ENCODE measurements at places on chromosomes 7 and 10.

DNA sequence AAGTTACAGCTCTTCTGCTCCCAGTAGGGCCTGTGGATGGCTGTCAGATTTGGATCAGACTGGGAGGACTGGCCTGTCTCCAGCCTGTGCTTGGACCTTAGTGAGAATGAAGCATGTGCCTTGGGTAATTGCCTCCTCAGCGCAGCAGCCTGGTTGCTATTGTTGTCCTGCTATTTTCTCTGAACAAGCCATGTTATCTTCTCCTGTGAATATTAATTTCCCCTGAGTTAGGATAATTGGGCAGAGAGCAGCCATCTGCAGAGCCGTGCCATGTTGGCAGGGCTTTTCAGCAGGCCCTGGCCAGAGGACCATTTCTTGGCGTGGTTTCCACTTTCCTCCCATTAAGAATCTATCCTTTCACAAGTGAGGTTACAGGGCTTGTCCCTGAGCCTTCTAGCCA is 497.3 kb downstream of the SORCS3 start:
- no peak for DNase-seq

DNA sequence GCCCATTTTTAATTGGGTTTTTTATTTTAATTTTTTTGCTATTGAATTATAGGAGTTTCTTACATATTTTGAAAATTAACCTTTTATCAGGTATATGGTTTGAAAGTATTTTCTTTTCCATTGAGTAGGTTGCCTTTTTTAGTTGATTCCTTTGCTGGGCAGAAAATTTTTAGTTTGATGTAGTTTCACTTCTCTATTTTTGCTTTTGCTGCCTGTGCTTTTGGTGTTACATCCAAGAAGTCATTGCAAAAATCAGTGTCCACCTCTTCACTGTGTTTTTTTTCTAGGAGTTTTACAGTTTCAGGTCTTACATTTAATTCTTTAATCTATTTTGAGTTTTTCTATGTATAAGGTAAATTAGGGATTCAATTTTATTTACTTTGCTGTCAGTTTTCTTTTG is 129.8 kb upstream of the FERD3L start:
- DNase-seq: no peak

DNA sequence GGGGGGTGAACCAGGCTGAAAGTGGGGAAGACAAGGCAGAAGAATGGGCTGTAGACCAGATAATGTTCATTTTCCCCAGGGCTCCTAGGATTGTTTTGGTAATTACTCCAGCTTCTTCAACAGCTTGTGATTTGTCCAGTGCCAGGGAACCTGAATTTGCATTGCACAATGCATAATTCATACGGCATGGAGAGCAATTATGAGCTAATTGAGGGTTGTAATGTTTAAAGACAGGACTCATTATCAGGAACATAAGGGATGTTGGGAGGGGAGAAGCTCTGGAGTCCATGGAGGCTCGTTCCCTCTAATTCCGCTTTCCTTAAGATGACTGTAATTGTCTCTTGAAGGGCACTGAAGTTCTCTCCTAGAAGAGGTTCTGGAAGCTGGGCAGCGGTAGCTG is 405.0 kb upstream of the ZMIZ1 start:
- no peak for DNase-seq

GRCh38 chr10:104664205-104664604 is 23.1 kb downstream of the SORCS3 start:
- no peak for DNase-seq

- DNase-seq: no peak
Measured at GRCh38 chr7:22443370-22444180, 56.4 kb downstream of the STEAP1B start.

DNA sequence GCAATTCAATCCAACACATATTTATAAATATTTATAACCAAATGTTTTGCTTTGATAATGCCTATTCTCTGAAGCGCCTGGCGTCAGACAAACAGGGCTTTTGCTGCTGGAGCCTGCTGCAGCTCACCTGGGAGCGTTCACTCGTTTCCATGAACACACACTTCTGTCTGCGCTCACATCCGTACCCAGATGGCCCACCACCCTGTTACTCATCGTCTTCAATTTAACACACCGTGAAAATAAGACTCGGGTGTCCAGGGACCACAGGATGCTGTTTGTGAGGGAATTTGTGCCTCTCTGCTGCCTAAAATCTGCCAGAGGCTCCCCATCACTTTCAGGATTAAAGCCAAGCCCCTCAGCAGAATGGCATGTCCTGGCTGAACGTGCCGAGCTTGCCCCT is 74.1 kb downstream of the SLIT1 start:
- DNase-seq: no peak

DNA sequence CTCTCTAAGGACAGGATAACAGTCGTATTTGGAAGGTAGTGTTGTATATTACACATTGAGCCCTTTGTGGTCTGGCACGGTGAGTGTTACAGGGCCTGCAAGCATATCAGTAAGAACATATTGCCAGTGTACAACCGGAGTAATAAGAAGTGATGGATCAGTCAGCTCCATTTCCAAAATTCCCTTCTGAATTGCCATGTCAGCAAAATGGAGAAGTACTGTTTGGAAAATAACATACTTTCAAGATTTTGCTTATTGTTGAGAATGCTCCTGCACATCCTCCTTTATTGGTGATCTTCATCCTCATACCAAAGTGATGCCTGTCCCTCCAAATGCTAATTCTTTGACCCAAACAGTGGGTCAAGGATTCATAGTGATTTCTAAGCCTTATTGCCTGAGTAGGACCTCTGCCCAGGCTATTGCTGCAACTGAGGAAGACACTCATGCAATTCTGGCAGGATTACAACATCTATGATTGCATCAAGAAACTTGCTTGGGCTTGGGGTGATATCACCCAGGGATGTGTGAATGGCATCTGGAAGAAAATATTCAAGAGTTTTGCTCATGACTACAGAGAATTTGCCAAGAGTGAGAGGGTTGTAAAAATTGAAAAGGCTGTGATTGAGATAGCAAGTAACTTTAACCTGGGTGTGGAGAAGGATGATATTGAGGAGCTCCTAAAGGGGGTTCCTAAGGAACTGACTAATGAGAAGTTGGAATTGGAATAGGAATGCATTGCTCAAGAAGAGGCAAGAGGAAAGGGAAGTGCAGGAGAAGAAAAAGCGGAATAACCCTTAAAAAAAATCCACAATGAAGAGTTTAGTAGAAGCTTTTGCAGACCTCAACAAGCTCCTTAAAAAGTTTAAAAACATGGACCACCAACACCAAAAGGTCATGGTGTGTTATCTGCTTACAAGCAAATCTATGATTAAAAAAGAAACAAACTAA is 452.2 kb upstream of the SORCS1 start:
- DNase-seq: no peak

GRCh38 chr10:119455609-119456434 is 86.7 kb downstream of the RGS10 start:
- DNase-seq: no peak

DNA sequence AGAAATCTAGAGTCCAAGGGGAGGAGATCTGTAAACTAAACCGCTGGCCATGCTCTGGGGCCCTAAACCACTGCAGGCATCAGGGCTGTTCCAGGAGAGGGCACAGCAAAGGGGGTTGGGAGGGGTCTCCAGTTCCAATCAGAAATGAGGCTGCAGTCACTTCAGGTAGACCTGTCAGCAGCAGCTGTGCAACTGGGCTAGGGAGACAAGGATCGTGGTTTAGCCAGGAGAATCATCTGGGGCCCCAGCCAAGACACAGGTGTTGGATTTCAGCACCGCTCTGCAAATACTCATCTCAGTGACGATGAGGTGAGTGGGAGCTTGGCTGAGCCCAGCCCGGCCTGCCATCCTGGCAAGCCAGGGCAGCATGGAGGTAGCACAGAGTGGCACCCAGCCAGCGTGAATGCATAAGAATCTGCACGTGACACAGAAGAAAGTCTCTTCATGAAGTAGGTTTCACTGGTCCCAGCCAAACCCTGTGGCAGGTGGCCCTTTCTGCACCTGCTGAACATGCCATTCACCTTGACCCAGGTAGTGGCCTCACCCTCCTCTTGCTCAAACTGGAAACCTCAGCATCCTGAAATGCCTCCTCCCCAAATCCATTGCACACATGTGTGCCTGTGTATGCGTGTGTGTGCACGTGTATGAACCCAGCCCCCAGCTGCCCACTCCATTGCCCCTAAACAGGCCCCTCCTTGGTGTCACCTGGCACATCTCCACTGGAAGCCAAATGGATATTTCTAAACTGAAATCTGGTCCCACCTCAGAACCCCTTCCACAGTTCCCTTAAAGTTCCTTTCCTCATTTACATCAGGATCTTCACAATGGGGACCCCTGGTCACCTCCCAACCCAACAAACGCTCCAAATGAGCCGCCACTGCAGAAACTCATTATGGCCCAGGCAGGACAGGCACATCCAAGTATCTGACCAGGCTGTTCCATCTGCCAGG is 9.6 kb downstream of the GPRIN2 start:
- no peak for DNase-seq

DNA sequence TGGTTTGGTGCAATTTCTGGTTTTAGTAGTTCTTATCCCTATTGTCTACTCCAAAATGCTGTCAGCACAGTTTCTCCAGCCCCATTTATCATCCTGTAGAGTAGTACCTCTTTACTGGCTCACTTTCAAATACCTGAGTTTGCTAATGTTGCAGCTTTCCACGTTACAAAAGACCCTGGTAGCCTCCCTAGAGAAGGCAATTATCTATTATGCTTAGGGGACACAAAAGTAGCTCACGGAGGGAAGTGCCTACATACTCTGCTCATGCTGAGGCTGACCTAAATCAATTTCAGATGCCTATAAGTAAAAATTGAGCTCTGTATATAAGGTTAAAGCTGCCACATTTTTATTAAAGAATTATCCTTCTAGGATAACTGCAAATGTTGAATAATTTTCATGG is 603.6 kb downstream of the CNTNAP2 start:
- DNase-seq: no peak

DNA sequence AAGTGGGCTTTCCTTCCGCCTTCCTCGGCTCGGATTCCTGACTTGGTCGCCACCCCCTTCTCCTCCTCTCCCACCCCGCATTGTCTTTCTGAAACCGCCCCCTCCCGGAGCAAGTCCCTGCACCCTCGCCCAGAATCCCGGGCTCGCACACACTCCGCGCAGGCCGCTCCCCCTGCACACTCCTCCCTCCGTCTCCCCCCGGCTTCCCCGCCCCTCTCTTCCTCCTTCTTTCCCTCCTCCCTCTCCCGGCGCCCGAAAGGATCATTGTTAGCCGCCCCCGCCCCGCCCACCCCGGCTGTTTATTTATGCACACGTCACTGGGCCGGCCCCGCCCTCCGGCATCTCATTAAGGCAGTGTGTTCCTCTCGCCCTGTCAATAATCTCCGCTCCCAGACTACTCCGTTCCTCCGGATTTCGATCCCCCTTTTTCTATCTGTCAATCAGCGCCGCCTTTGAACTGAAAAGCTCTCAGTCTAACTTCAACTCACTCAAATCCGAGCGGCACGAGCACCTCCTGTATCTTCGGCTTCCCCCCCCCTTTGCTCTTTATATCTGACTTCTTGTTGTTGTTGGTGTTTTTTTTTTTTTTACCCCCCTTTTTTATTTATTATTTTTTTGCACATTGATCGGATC is at the start of gene TCF7L2:
Gene TCF7L2, plus strand, starts transcription at position 373 of the 633 bp plus-strand sequence. CDS start 510 bp downstream, outside the sequence.
- peak; percentile 56 for DNase-seq

DNA sequence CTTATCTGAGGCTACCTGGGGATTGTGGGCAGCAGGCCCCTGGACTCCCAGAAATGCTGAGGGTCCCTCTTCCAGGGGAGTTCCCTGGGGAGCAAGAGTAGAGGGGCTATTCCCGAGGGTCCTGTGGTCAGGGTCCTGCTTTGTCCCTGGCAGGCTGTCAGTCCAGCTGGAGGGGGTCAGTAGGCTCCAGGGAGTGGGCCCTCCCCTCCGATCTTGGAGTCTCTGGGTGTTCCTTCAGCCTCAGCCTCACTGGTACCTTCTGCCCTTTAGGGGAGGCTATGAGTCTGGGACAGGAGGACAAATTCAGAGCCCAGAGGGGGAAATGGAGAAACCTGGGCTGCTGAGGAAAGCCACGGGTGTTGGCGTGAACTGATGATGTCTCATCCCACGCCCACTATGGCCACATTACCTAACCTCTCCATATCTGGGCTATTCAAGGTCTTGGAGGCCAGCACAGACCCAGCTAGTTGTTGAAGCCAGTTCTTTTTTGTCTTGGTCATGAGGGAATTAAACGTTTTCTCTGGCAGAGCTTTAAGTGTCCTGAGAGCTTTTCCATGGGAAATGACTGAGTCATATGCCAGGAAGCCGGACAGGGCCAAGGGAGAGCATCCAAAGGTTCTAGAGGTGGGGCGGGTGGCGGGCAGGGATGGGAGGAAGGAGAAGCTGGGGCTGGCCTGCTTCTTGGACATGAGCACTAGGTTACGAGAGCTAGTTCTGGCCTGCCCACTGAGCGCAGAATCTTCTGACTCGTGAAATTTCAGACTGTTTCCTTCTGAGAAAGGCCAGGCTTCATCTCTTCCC is 6.2 kb downstream of the CALHM2 start:
- DNase-seq: no peak

- DNase-seq: no peak
Measured at GRCh38 chr10:99489271-99489670, 43.5 kb upstream of the NKX2-3 start.

DNA sequence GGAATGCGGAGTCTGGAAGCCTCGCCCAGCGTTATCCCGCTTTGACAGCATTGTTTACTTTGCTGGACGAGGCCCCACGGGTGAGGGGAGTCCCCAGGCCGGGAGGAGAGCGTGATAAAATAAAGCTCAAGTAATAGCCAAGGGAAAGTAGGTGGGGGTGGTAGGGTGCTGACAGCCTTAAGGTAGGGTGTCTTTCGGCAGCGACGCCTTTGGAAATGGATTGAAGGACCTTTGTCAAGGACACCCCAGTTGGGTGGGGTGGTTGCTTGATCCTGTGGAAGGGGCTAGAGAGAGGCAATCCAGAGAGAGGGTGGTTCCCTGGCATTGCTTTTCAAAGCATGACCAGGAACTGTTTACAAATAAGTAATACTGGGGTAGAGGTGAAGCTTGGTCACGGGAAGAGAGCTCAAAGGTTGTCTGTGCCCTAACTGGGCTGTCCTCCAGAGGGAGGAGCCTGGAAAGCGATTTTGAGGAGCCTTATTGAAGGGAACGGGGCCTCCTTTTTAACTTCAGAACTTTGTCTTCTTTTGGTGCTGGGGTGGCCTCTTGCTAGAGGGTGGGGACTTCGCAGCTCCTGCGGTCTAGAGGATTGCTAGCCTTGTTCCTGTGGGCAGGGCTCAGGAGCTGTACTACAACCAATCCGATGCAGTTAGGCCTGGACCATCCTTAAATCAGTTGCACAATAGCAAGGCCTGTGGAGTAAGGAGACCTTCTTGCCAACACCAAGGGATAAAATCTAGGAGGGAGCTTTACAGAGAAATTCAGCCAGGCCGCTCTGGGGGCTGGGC is 1.3 kb downstream of the EIF4EBP2 start:
- no peak for DNase-seq

Data from effector memory CD8-positive, alpha-beta T cell (primary cell).